ENCODE measurements at places on chromosomes 6 and 20. TPM values are rescaled to one million over a fixed set of nuclear protein-coding genes. Genes with fewer than 3 reads are reported as not detected.

DNA sequence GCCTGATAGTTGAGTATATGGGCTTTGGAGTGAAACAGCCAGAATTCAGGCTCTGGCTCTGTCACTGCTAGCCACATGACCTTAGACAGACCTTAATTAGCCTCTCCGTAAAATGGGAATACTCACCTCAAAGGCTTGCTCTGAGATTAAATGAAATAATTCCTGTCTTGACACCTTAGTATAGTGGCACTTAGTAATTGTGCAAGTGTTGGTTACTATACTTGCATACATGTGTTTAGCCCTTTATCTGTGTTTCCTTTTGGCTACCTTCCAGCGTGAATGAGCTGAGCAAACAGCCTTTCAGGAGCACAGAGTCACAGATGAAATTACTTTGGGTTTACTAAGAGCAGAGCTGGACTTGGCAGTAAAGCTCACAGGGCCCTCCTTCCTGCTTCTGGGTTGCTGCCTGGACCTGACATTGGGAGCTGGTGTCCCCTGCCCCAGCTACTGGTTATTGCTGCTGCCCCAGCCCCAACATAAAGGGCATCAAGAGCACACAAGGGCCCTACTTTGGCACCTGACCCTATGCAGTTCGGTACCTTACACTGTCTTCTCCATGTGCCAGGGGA is 32.8 kb downstream of the CD164 start:
- DNase-seq, result no peak

DNA sequence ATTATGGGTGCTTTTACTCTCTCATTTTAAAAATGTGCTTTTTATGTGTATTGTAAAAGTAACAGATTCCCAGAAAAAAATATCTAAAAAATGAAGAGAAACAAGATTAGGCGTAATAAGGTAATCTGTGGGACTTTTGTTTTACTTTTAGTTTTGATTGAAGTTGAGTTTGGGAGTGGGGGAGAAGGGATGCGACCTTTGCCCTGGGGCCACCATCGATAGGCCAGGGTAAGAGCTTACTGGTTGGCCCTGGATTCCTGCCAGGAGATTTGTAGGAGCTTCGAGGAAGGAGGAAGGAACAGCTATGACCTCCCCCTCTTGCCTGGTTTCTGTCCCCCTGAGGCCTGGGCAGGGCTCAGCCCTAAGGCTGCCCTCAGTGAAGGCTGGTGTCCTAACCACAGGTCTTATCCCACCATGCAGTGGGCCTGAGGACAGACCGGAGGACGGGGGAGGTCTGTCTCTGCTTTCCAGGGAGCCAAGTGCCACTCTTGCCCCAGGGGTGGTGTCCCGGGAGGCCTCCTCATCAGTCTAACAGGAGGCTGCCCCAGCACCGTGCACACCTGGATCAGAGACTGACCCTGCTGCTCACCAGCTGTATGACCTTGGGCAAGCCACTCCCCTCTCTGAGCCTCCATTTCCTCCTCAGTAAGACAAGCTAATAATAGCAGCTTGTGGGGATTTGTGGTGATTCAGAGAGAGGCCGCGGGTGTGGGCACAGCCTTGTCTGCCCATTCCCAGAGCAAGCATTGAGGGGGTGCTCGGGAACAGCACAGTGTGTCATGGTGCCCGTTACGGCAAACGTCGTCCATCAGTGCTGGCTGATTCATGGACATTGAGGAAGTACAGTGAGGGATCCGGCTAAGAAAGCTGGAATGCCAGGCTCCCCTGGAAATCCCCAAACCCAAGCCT is 21.2 kb downstream of the TGM2 start:
- no peak for DNase-seq

DNA sequence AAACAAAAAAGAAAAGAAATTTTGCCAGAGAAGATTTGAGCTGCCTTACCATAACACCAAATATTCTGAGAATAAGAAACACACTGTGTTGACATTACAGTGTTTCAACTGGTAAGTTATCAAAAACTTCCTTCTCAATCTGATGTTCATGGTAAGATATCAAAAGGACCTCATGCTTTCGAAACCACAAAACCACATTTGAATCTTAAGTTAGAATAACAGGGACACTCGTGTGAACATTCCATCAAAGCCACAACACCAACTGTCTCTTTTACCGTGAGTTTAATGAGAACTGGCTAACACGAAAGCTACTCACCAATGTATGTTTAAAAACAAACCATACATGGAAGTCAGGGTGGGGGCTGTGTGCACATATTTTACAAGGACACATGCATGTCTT is 73.0 kb upstream of the OPRM1 start:
- DNase-seq, result no peak

- no peak for DNase-seq
These were observed 151.3 kb upstream of the BEND6 start for GRCh38 chr6:56803594-56803993.

The LKAAEAR1 gene
- 0.25 TPM for total RNA-seq

GRCh38 chr20:3092611-3093379 is 8.3 kb upstream of the AVP start:
- no peak for DNase-seq

The COL19A1 gene
- total RNA-seq, result 0.14 TPM

DNA sequence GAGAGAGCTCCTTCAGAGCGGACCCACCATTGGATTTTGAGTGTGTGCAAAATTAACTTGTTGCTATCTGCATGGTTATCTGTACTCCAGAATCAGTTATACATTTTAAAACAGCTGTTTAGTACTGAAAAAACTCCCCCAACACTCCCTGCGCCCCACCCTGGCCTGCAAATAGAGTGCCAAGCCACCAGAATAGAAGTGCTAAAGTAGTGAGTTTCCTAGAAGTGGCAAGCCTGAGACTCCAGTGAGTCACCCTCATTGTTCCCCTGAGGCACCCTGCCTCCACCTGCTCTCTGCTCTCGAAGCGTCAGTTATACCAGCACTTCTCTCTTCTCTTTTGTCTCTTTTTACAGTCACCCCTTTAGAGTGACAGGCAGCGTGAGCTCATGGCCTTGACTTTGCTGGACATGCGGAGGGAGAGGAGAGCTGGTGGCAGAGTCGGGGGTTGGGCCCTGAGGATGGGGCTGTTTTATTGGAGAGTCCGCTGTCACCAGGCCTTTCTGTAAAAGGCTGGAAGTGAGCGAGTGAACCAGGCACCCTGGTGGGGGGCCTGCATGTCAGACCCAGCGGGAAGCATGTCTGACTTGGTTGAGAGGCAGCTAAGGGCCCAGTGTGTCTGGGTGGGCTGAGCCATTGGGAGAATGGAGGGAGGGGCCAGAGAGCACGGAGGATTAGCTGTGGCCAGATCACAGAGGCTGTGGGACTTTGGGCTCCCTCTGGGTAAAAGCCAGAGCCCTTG is 10.4 kb downstream of the IGF2R start:
- peak; percentile 40 for DNase-seq

GRCh38 chr20:32635764-32636163 is 38.0 kb downstream of the C20orf203 start:
- no peak for DNase-seq

DNA sequence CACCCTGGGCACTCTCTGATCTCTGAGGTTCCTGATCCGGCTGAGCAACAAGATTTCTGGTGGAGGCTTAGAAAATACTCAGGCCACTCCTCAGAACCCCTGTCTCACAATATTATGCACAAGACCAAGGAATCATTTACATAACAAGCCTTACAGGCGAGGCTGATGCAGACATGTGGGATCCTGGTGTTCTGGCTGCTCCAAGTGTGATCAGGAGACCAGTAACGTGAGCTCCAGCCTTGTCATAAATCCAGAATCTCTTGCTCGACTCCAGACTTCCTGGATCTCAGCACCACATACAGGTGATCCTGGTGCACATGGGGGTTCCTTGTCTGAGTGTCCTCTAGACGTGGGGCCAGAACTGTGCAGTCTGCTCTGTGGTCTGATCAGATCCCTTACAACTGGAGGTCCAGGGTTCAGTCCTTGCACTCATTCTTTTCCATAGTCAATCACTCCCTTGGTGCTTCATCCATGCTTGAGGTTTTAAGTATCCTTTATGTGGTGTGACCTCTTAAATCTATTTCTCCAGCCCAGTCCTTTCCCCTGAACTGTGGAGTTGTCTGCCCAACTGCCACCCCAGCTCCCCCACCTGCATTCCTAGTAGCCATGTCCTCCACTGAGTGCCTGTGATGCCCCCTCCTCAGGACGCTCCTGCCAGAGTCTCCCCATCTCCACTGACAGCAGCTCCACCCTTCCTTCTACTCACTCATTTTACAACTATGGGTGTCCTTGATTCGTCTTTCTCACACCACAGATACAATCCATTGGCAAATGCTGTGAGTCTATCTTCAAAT is 5.1 kb downstream of the HLA-C start:
- DNase-seq, result no peak

The BMP7 gene
- total RNA-seq, result not detected

DNA sequence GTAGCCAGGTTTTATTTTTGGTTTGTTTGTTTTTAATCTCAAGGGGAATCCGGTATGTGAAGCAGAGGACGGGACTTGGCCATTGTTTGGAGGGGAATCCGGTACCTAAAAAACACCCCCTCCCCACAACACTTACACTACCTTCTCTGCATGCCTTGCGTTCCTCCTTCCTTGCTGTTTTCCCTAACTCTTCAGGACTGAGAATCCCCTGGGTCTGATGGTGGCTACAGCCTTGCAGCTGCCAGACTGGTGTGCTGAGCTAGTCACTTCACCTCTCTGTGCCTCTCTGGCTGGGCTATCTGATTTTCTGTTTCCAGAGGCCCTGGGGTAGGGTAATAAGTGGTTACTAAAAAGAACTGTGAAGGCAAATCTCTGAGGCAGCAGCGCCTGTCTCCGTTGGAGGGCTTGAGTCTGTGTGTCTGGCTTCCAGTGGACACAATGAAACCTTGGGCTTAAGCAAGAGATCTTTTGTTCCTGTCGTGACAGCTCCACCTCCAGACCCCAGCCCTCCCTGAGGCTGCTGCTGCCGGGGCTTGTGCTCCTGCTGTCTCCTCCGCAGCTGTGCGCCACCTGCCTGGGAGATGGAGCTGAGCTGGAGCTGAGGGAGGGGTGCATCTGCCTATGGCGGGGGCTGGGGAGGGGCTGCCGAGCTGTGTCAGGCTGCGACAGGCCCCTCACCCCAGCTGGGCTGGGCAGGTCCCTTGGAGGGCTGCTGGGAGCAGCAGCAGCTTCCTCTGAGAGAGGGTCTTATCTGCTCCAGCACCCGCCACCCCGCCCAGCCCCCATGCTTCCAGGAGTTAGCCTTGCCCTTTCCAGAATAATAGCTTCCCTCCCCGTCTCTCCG is 65.8 kb upstream of the CCDC167 start:
- no peak for DNase-seq

All from activated T-helper 2 cell treated with anti-CD3 and anti-CD28 coated beads, Interferon-gamma antibody, Interleukin-2, Interleukin-4, amounts not matched to agents 10 μg/mL and 5 μg/mL and 100 μg/mL, durations not matched to agents 14 hours and 24 hours and 36 hours (primary cell).